ENCODE measurements at places on chromosomes 11 and 22. TPM values are rescaled to one million over a fixed set of nuclear protein-coding genes. Genes with fewer than 3 reads are reported as not detected.

GRCh38 chr11:117691516-117691915 lies 105.5 kb downstream of the DSCAML1 start:
- H3K27me3 ChIP-seq: no peaks in the 10 kb centered on the region
- no peak overlapping the region for H3K27ac ChIP-seq
- no peak for DNase-seq
- H3K36me3 ChIP-seq: no peaks in the 10 kb centered on the region
- no peaks in the 10 kb centered on the region for H3K4me1 ChIP-seq
- H3K4me3 ChIP-seq: no peak overlapping the region

- H3K4me3 ChIP-seq: no peak overlapping the region
- H3K27me3 ChIP-seq: no peaks in the 10 kb centered on the region
- H3K27ac ChIP-seq: no peak overlapping the region
- no peaks in the 10 kb centered on the region for H3K36me3 ChIP-seq
- DNase-seq: no peak
Measured at GRCh38 chr11:75966537-75967287, 151.7 kb downstream of the UVRAG start.

DNA sequence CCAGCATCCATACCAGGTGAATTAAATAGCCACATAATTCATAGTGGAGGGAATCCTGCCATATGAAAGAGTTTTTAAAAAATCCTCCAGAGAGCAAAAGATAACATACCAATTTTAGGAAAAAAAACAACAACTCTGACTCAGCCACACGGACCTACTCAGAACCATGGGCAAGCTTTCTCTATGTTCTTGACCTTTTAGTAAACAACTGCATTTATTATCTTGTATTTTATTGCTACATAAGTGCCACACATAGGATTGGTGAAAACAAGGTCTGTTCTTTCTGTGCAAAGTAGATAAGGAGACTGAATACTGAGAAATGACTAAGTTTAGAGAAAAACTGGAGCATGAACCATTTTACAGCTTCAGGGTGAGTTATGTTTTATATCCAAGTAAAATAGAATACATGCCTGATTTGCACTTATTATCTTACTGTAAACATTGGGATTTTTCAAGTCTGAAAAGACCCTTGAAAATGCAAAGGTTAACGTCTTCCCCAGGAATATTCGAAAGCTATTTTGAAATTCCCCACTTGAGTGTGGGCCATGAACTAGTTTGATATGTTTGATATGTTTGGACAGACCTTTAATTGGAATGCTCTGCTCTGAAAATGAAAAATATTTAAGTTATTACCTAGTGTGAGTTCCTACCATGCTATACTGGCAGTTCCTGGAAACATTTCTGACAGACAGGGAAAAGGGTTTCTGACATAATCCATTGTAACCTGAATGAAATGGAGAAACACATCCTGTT lies 89.5 kb upstream of the DDI1 start:
- H3K4me3 ChIP-seq: no peak overlapping the region
- H3K36me3 ChIP-seq: no peaks in the 10 kb centered on the region
- DNase-seq: no peak
- H3K27me3 ChIP-seq: no peaks in the 10 kb centered on the region

DNA sequence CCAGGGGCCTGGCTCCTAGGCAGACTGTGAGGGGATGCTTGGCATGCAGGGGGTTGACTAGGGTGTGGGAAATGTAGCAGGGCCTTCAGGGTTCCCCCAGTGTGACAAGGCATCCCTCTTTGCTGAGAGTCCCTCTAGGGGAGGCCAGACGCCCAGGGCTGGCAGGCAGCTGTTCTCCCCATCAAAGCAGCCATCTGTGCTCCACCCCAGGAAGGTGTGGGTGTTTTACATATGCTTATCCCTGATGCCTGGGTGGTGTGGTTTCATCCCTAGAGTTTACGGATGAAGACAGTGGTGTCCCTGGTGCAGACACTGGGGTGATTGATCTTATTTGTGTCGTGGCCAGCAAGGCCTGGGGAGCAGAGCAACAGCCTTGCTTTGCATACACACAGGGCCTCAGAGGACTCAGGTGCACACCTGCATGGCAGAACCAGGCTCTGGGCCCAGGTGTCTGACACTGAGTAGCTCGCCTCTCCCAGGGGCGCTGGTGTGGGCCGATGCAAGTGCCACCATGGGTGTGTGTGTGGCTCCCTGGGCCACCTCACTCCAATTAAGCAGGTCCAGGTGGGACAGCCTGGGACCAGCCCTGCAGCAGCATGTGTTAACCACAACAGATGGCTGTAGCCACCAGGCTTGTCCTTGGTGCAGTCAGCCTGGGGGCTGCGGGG lies 74.2 kb downstream of the MED15 start:
- H3K36me3 ChIP-seq: peaks cover 81% of the 10 kb centered on the region
- DNase-seq: no peak
- no peaks in the 10 kb centered on the region for H3K4me1 ChIP-seq
- no peak overlapping the region for H3K4me3 ChIP-seq

GRCh38 chr11:69272831-69273485 lies 21.0 kb upstream of the MYEOV start:
- DNase-seq: no peak
- no peak overlapping the region for H3K4me3 ChIP-seq
- no peaks in the 10 kb centered on the region for H3K27me3 ChIP-seq
- H3K27ac ChIP-seq: no peak overlapping the region
- no peaks in the 10 kb centered on the region for H3K36me3 ChIP-seq

GRCh38 chr22:40635940-40636379 lies 559 bp downstream of the MRTFA start:
- H3K27ac ChIP-seq: peak overlapping the region; percentile 95
- peak; percentile 71 for DNase-seq
- no peaks in the 10 kb centered on the region for H3K27me3 ChIP-seq
- H3K36me3 ChIP-seq: no peaks in the 10 kb centered on the region

GRCh38 chr11:1655168-1656060 lies 25.8 kb downstream of the KRTAP5-5 start:
- no peaks in the 10 kb centered on the region for H3K36me3 ChIP-seq
- H3K27me3 ChIP-seq: no peaks in the 10 kb centered on the region
- H3K27ac ChIP-seq: no peak overlapping the region

DNA sequence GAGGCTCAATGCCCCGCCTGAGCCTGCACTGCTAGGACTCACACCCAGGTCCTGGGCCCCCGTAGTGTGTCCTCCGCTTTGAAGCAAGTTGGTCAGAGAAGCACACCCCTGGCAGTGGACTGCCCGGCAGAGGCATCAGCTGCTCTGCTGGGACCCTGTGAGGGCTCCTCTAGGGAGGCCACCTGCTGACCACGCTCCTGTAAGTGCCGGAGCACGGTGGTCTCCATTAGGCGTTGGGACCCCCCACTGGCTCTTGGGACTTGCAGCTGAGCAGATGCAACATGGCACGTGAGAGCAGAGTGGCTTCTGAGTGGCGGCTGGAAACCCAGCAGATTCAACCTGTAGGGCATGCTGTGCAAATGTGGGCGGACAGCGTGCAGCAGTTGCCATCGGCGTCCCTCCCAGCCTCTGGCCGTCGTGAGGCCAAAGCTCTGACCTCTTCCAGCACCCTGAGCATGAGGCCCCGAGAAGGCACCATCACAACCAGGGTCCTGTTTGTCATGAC lies 16.9 kb downstream of the MRGPRG start:
- H3K4me1 ChIP-seq: peaks cover 16% of the 10 kb centered on the region
- no peaks in the 10 kb centered on the region for H3K36me3 ChIP-seq
- H3K27ac ChIP-seq: no peak overlapping the region
- no peak for DNase-seq
- peaks cover 15% of the 10 kb centered on the region for H3K27me3 ChIP-seq

DNA sequence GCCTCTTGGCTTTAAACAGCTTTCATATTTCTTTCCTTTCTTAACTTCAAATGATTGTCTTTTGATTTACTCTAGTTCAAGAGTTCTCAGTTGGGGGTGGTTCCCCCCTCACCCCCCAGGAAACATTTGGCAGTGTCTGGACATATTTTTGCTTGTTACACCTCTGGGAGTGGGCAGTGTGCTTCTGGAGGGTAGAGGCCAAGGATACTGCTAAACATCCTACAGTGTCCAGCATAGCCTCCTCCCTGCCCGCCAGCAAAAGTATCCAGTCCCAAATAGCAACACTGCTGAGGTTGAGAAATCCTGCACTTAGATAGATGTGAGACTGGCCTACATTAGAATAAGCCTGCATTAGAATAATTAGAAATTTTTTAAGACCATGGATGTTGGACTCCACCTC lies 3.2 kb downstream of the PPP6R3 start:
- H3K27ac ChIP-seq: peak overlapping the region; percentile 96
- H3K36me3 ChIP-seq: no peaks in the 10 kb centered on the region
- peaks cover 3% of the 10 kb centered on the region for H3K4me1 ChIP-seq
- no peak overlapping the region for H3K4me3 ChIP-seq
- no peaks in the 10 kb centered on the region for H3K27me3 ChIP-seq

- no peak overlapping the region for H3K27ac ChIP-seq
- no peaks in the 10 kb centered on the region for H3K36me3 ChIP-seq
- H3K4me1 ChIP-seq: no peaks in the 10 kb centered on the region
- H3K4me3 ChIP-seq: no peak overlapping the region
- H3K27me3 ChIP-seq: peaks cover 86% of the 10 kb centered on the region
- DNase-seq: no peak
Measured at GRCh38 chr11:1398528-1399235, 8.9 kb downstream of the BRSK2 start.

DNA sequence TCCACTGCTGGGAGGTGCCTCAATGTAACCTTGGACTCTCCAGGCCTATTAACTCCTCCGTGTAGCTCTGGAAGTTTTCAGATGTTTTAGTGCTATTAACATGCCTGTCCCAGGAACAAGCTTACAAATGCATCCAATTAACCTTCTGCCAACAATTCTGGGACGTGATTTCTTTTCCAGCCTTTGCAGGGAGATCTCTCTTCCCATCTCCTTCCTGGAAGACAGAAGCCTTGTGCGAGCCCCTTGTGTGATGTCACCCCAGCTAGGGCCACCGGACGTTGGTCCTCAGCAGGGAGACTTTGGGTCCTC lies 47.7 kb upstream of the SYT7 start:
- no peak for DNase-seq
- H3K27me3 ChIP-seq: no peaks in the 10 kb centered on the region
- H3K4me1 ChIP-seq: no peaks in the 10 kb centered on the region
- no peak overlapping the region for H3K27ac ChIP-seq
- no peak overlapping the region for H3K4me3 ChIP-seq

- H3K27me3 ChIP-seq: no peaks in the 10 kb centered on the region
- DNase-seq: no peak
- H3K4me3 ChIP-seq: no peak overlapping the region
- H3K36me3 ChIP-seq: no peaks in the 10 kb centered on the region
Measured at GRCh38 chr11:110362971-110363509, 66.6 kb upstream of the RDX start.

GRCh38 chr22:20721409-20722218 lies 52.3 kb upstream of the SERPIND1 start:
- DNase-seq: no peak
- no peak overlapping the region for H3K27ac ChIP-seq
- H3K27me3 ChIP-seq: no peaks in the 10 kb centered on the region
- no peaks in the 10 kb centered on the region for H3K4me1 ChIP-seq
- H3K36me3 ChIP-seq: peaks cover 3% of the 10 kb centered on the region

DNA sequence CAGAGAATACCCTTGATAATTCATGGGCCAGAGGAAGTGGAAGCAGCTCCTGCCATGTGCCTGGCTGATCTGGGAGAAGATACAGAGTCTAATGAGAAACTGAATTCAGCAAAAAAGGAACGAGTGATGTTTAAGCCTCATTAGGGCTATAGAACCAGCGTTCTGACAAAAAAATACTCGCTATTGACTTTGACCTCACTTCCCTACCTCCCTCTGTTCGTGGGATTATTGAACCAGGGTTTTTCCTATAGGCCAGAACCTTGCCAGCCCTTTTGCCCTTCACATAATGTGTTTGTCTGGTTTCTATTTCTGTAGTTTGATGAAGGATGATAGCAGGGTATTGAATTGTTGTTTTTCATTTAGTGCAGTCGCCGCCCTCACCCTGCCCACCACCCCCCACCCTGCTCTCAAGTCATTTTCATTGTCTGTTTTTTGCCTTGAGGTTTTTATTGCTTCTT lies 7.6 kb upstream of the RBFOX2 start:
- H3K36me3 ChIP-seq: no peaks in the 10 kb centered on the region
- H3K4me1 ChIP-seq: no peaks in the 10 kb centered on the region
- DNase-seq: no peak
- no peaks in the 10 kb centered on the region for H3K27me3 ChIP-seq

GRCh38 chr22:41682033-41682807 lies 6.4 kb downstream of the SNU13 start:
- H3K27me3 ChIP-seq: no peaks in the 10 kb centered on the region
- H3K27ac ChIP-seq: peak overlapping the region; percentile 90
- DNase-seq: peak; percentile 94
- H3K4me3 ChIP-seq: peak overlapping the region; percentile 52

Gene OR52R1
- not detected for polyA plus RNA-seq

Gene ZNF214
- 0.46 TPM for polyA plus RNA-seq

Gene PATE4
- not detected for polyA plus RNA-seq

Gene MOV10L1
- not detected for polyA plus RNA-seq
